ENCODE measurements at places on chromosomes 4 and X.

- DNase-seq, result no peak
Measured at GRCh38 chr4:113539408-113539807, 222.1 kb downstream of the CAMK2D start.

DNA sequence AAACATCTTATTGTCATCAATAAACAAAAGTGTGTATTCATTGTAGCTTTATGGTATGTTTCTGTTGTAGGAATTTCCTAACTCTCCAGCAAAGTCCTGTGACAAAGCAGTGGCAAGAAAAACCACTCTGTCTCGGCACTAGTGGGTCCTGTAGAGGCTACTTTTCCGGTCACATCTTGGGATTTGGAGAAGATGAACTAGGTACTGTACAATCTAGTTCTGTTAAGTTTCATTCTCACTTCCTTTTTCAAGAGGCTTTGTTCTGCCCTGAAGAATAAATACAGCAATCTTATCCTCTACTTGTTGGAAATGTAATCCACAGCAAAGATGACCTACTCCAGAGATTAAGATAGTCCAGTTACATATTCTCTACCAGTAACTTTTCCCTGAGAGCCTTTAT lies 69.3 kb downstream of the HHIP start:
- no peak for DNase-seq

GRCh38 chr4:169071747-169072146 lies 61.7 kb upstream of the CBR4 start:
- DNase-seq, result no peak

DNA sequence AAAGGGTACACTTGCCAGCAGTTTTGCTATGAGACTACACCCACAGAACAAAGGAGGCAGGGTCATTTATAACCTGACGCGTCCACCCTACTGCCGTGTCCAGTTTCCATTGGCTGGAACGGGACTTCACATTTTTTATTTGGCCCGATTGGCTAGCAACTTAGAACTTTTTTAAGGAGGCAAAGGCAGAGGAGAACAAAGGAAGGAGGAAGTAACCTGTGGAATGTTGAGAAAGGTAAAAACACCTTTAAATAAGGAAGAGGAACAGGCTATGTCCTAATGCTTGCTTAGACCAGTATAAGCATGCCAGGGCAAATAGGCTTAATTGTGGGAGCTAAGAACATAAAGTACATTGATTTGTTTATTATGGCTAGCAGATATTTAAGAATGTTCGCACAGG lies 18.7 kb downstream of the KDM6A start:
- DNase-seq, result no peak

DNA sequence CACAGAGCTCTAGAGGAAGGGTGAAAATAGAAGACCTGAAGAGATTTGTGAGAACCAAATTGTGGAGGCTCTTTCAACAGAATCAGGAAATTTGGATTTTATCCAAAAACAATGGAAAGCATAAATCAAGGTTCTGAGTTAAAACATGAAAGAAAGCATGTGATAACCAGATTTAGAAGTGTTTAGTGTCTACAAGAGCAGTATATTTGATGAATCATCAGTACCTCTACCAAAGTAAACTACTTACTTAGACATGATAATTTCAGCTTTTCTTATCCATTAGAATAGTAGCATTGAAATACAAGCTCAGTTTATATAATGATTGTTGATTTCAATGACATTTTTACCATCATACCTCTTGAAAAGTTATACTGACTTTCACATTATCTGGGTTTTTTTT lies 25.9 kb upstream of the INTU start:
- no peak for DNase-seq

DNA sequence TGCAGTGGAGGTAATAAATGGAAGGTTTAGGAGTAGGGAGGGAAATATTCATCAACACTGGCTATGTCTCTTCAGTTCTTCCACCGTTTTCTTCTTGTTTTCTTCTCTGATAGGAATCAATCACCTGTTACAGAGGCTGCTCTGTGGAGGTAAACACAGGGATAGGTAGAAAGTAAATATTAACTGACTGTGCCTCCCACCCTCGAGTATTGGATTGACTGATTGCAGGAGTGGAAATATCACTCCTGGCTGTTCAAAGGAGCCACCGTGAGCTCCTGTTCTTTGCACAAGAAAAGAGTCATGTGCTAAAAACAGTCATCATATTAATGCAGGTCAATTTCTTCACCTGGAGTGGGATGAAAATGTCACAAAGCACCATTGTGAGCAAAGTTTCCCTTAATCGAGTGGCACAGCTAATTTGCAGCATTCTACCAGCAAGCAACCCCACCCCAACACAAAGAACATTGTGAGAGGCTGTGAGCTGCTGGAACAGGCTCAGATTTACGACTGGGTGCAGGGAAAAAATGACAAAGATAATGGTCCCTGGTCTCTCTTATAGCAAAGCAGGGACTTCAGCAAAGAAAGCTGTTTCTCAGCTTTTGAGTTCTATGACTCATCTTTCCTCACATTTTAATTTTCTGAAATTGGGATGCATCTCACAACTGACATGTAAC lies 113.7 kb upstream of the TSPAN5 start:
- no peak for DNase-seq

All from stimulated activated CD8-positive, alpha-beta memory T cell treated with anti-CD3 and anti-CD28 coated beads, Interleukin-7, amount 100 ng/mL, for 1 hour (primary cell).